ENCODE measurements at places on chromosomes 1 and 21.

DNA sequence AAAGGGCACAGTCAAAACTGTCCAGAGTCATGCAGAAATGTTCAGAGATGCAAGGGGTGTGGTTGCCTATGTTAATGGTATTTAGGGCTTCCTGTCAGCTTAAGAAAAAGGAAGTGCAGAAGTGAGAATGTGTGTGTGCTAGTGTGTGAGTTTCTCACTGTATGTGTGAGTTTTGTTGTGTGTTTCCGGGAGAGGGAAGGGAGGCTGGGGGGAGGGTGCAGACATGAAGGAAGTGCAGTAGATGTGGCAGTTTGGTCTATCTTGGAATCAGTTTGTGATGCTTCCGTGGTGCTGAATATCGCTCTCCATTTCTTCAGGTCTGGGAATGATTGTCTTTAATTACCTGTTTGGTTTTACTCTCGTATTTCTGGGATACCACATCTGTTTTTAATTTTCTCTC, 16.5 kb upstream of the ATP6V1G3 start:
- H3K36me3 ChIP-seq, result no peaks in the 10 kb centered on the region
- no peaks in the 10 kb centered on the region for H3K4me1 ChIP-seq
- H3K27me3 ChIP-seq, result no peaks in the 10 kb centered on the region
- H3K27ac ChIP-seq, result no peak overlapping the region

DNA sequence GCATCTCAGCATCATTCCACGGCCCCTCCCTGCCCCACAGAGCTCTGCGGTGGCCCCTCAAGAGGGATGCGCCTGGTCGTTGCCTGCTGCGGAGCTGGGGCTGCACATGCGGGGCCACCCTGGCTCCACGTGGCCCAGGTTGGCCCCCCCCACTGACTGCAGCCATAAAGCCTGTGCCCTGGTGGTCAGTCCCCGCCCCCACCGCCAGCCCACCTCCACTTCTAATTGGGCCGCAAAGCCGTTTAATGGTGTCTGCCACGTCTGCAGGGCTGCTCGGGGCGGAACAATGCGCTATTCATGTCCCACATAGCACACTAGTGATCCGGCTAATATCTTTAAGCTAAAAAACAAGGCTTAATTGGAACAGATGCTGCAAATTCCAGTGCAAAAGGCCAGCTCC, 33.5 kb upstream of the ACTRT2 start:
- H3K36me3 ChIP-seq, result no peaks in the 10 kb centered on the region
- peaks cover 24% of the 10 kb centered on the region for H3K27me3 ChIP-seq
- H3K27ac ChIP-seq, result no peak overlapping the region
- no peak overlapping the region for H3K4me3 ChIP-seq
- no peaks in the 10 kb centered on the region for H3K4me1 ChIP-seq

DNA sequence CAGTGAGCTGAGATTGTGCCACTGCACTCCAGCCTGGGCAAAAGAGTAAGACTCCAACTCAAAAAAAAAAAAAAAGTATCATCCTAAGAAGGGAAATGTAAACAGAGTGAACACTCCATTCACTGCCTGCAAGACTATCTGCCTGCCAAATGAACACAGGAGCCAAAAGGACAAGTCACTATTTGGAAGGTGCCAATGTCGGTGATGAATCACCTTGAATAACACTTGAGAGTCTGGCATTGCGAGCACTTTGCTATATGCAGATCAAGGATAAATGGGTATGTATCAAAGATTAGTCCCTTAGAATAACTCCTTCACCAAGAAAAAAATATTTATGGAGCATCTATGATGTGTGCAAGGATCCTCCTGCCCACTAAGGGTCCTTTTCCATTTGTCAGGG, 6.6 kb downstream of the UBR4 start:
- H3K36me3 ChIP-seq, result peaks cover 45% of the 10 kb centered on the region
- H3K27me3 ChIP-seq, result no peaks in the 10 kb centered on the region
- H3K27ac ChIP-seq, result no peak overlapping the region
- DNase-seq, result no peak

DNA sequence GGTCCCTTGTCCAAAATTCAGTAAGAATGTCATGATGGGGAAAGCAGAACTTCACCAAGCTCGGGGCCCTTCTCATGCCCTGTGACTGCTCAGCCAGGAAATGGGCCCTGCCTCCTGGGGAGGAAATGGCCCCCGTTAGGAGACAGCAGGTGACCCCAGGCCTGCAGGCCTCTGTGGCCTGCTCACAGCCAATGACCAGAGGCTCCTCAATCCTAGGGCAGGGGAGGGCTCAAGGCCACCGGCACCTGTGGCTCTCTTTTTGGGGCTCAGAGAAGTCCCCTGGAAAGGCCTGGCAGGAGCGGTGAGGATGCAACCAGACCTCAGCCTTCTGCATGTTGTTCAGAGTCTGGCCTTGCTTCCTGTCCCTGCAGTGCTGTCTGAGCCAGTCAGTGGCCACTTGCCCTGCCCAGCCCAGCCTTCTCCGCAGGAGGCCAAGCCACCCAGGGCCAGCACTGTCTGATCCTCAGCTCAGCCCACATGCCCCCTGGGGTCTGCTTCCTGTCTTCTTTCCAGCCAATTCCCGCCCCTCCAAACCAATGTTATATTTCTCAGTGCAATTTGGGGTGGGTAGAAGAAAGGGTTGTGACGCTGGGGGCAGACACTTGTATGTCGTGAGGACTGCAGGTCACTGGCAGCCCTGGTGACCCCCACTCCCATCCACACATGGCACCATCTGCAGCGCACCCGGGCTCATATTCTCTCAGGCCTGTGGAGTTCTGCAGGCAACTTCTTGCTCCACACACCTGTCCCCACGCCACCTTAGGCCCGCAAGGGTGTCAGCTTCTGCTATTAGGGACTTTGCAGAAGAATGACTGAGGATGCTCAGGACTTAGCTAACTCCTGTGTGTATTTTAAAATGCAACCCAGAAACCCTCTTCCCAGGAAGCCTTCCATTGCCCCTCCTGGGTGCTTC, 83.6 kb downstream of the ITPKB start:
- peak overlapping the region; percentile 97 for H3K27ac ChIP-seq
- DNase-seq, result no peak
- H3K4me3 ChIP-seq, result no peak overlapping the region

- H3K27me3 ChIP-seq, result no peaks in the 10 kb centered on the region
- H3K36me3 ChIP-seq, result no peaks in the 10 kb centered on the region
These were observed 13.4 kb downstream of the KCNE1 start for GRCh38 chr21:34498623-34499022.

DNA sequence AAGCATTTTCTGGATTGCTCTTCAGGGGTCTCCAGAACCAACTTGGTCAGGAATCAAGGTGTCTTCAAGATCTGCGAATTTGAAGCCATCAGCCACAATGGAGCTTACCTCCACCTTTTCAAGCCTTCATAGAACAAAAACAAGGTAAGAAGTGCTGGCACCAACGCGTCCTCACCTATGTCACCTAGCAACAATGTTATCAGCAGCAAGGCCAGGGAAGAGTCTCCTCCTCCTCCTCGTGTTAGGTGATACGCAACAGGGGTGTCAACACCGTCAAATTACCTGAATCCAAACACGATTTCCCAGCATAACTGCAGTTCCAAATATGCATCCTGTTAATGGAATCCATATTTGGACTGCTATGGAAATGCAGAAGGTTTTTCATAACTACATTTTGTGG, 4.1 kb upstream of the TIAM1 start:
- DNase-seq, result no peak
- no peak overlapping the region for H3K4me3 ChIP-seq
- no peaks in the 10 kb centered on the region for H3K36me3 ChIP-seq
- no peaks in the 10 kb centered on the region for H3K4me1 ChIP-seq
- H3K27ac ChIP-seq, result no peak overlapping the region

GRCh38 chr1:6464514-6464836, 1.5 kb downstream of the TNFRSF25 start:
- H3K36me3 ChIP-seq, result peaks cover 18% of the 10 kb centered on the region
- no peaks in the 10 kb centered on the region for H3K4me1 ChIP-seq
- no peak overlapping the region for H3K4me3 ChIP-seq
- no peak overlapping the region for H3K27ac ChIP-seq
- no peaks in the 10 kb centered on the region for H3K27me3 ChIP-seq

DNA sequence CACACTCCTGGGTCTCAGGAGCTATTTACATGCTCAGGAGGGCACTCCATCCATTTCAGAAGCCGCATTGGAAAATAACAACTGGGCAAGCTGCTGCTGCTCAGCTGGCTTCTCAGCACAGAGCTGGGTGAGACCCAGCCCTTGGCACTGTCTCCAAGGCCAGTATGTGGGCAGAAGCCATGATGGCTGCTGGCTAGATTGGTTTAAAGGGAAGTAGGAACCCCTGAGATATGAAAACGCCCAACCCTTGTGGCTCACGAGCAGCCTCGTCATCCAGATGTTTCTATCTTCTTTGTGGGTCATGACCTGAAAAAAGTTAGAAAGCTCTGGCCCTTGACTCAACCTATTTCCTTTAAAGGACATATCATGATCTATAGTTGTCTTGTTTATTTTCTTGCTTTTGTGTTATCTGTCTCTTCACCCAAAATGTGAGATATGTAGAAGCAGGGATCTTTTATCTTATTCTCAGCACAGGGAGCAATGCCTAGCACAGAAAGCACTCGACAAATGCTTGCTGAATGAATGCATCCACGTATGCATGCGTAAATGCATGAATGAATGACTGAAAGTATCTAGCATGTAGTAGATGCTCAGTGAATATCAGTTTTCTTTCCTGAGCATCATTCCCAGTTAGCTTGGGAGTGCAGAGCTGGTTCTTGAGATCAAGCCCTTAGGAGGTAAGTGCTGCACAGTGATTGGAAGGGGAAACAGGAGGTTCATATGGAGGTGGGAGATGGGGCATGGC, 11.6 kb downstream of the MYBPH start:
- peaks cover 7% of the 10 kb centered on the region for H3K4me1 ChIP-seq
- H3K27ac ChIP-seq, result no peak overlapping the region
- no peaks in the 10 kb centered on the region for H3K27me3 ChIP-seq
- no peak for DNase-seq

- DNase-seq, result no peak
- no peak overlapping the region for H3K4me3 ChIP-seq
- H3K27me3 ChIP-seq, result no peaks in the 10 kb centered on the region
- no peaks in the 10 kb centered on the region for H3K36me3 ChIP-seq
- H3K4me1 ChIP-seq, result no peaks in the 10 kb centered on the region
These were observed 5.7 kb upstream of the COL6A2 start for GRCh38 chr21:46092026-46092764.

DNA sequence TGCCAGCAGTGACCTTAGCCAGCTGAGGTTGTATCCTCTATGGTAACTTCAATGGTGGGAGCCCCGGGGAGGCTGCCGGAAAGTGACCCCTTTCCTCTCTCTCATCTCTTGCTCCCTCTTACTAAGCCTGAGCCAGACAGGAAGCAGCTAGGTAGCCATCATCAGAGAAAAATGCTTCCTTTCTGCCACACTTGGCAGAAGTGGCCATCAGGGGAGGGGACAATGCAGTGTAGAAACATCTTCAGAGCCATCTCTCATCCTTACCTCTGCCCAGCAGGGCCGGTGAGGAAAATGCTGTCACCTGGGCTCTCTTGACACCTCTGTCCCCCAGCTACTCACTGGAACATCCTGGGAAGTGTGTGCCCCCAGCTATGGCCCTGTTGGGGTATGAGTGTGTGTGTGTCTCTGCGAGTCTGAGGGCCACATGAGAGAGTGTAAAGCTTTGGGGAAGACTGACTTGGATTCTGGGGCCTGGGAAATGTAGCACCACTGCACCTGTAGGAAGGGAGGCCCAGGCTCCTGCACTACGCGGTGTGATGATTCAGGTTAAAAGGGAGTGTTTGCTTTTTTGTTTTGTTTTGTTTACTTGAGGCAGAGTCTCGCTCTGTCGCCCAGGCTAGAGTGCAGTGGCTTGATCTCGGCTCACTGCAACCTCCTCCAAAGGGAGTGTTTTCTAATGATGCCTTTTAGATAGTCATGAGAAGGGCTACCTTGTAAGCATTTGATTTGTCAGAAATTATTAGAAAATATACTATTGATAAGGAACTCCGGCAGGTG, 48.7 kb upstream of the CNTN2 start:
- H3K4me3 ChIP-seq, result no peak overlapping the region
- no peak overlapping the region for H3K27ac ChIP-seq
- DNase-seq, result no peak
- H3K4me1 ChIP-seq, result peaks cover 30% of the 10 kb centered on the region

DNA sequence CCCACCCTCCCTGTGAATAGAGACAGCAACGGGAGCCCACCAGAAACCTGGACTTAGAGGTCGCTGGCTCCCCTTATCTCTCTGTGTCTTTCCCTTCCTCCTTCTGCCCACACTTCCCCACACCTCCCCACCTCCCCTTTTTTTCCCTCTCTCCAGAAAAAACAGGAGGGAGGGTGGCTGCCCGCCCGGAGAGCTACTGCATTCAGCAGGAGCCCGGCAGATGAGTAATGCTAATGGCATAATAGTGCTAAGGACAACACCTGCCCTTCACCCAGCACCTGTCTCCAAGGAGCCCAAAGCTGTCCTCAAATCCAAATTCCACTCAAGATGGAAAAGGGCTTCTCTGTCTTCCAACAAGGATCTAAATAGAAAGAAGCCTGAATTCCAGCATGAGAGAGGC, 11.4 kb upstream of the PRELP start:
- H3K27me3 ChIP-seq, result no peaks in the 10 kb centered on the region
- H3K36me3 ChIP-seq, result no peaks in the 10 kb centered on the region
- H3K27ac ChIP-seq, result no peak overlapping the region
- DNase-seq, result no peak
- H3K4me1 ChIP-seq, result peaks cover 16% of the 10 kb centered on the region
- H3K4me3 ChIP-seq, result no peak overlapping the region

GRCh38 chr1:87844251-87844650, 515.6 kb downstream of the LMO4 start:
- H3K4me1 ChIP-seq, result no peaks in the 10 kb centered on the region
- H3K36me3 ChIP-seq, result no peaks in the 10 kb centered on the region
- no peak for DNase-seq
- no peaks in the 10 kb centered on the region for H3K27me3 ChIP-seq
- H3K27ac ChIP-seq, result no peak overlapping the region

GRCh38 chr1:247114351-247115140, 10.4 kb upstream of the ZNF669 start:
- no peaks in the 10 kb centered on the region for H3K36me3 ChIP-seq
- H3K27ac ChIP-seq, result no peak overlapping the region
- H3K27me3 ChIP-seq, result no peaks in the 10 kb centered on the region
- no peak overlapping the region for H3K4me3 ChIP-seq

DNA sequence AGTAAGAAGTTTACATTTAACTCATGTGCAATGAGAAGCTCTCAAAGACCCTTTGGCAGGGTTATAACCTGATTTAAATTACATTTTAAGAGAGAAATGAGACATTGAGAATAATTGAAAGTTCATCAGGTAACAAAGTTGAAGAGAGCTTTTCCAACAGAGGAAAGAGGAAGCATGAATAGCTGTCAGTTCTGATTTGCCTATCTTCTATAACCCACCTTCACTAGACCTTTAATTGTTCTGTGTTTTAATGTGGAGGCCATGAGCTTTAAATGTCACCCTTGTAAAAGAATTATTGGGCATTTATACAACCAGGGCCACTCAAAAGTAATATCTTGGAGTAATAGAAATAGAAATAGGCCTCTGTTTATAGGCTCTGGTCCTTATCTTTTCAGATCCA, 9.3 kb upstream of the FCRL1 start:
- H3K4me1 ChIP-seq, result no peaks in the 10 kb centered on the region
- H3K27me3 ChIP-seq, result no peaks in the 10 kb centered on the region
- H3K36me3 ChIP-seq, result no peaks in the 10 kb centered on the region
- H3K27ac ChIP-seq, result no peak overlapping the region
- DNase-seq, result no peak

DNA sequence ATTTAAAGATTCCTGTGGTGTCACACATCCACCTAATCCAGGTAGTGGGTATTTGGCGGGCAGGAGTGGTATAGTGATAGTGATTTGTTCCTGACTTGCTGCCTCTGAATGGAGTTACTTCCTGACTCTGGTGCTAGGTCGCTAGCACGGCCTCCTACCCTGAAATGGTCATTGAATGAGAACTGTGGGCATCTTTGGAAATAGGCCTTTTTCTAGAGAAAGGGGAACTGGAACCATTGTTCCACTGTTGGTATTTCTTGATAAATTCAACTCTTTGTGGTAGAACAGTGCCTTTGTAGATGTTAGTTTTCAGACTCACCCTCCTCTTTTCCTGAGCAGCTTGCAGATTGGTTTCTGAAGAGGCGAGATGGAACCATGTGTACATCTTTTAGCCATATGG, 1.5 kb downstream of the QSOX1 start:
- H3K27me3 ChIP-seq, result peaks cover 9% of the 10 kb centered on the region
- no peaks in the 10 kb centered on the region for H3K36me3 ChIP-seq
- H3K27ac ChIP-seq, result no peak overlapping the region

Measured in neuronal stem cell (in vitro differentiated cells).